ENCODE measurements at places on chromosomes 6 and 20. TPM values are rescaled to one million over a fixed set of nuclear protein-coding genes. Genes with fewer than 3 reads are reported as not detected.

DNA sequence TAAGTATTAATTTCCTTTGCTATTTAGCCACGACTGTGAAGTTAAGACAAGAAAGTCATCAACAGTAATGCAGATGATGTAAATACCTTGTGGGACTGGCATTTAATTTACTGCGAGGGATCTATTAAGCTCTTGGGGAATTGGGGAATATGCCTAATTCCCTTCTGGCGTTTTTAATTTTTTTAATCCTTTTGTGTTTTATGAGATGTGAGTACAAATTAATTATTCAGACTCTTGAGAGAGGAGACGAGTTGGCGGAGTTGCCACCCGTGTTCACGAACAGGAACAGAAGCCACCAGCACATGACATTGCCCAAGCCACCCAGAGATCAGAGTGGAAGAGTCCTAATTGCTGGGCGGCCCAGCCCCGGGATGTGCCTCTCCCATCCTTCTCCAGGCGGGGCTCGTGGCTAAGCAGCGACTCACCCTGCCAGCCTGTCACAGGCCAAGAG lies 533 bp upstream of the CRYBG1 start:
- DNase-seq, result no peak

DNA sequence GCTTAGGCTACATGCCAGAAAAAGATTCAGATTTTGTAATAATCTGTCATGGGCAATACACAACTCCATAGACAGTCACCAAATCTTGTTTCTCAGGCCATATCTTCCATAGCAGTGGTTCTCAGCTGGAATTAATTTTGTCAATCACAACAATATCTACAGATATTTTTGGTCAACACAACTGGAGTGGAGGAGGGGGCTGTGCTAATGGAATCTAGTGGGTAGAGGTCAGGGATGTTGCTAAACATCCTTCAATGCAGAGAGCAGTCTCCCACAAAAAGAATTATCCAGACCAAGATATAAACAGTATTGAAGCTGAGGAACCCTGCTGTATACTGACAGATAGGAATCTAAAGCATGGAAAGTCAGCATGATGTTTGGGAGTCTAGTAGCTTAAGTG lies 174.6 kb downstream of the UBE3D start:
- DNase-seq, result no peak

- DNase-seq, result no peak
Observed at GRCh38 chr6:159249752-159250151, 80.6 kb downstream of the FNDC1 start.

DNA sequence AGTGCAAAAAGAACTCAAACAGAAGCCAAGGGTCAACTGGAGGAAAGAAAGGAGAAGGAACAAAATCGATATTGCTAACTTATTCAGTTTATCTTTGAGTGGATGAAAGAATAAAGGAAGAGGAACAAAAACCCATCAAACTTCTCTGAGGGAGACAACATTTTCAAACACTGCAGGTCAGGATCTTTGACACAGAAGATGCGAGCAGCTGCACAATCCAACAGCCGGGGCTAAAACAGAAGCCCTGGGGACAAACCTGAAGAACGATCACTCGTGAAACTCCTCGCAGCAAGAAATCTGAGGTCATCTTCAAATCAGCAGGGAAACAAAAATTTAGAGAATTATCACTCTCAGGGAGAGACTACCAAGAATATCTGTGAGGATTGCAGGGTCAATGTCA lies 14.2 kb downstream of the SLC23A2 start:
- DNase-seq, result no peak

- no peak for DNase-seq
Observed at GRCh38 chr6:157860505-157860991, 37.5 kb downstream of the SNX9 start.

DNA sequence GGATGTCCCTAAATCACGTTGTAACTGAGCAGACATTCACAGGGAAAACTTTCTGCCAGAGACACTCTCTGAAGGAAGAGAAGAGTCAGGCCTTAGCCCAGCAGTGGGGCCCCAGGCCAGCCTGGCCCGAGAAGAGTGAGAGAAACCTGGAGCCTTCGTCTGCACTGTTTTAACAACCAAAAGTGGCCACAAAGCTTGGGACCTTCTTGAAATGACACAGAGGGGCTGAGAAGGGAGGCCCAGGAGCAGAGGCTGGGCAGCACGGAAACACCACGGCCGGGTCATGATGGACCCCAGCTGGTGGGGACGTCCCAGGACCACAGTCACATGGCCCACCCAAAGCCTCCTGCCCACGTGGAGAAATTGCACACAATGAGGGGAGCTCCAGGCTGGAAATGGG lies 126.8 kb upstream of the THBS2 start:
- DNase-seq, result no peak

- DNase-seq, result no peak
Observed at GRCh38 chr6:6972456-6972855, 135.3 kb upstream of the RREB1 start.

DNA sequence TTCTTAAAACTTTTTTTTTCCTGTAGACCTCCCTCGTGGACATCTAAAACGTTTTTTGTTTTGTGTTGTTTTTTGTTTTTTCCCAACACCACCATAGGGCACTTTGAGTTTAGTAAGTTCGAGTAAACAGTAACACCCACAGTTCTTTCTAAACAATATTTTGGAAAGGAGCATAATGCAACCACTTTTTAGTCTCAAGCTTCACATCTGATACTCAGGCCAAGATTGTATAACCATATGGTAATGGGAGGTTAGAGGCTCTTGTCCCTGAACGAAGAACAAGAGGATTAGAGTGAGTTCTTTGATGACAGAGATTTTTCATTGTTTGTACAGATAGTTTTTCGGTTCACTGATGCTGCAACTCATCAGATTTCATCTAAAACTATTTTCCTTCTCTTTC lies 144.6 kb downstream of the MTHFD1L start:
- DNase-seq, result no peak

GRCh38 chr20:60579941-60580515 lies 621.8 kb downstream of the CDH26 start:
- no peak for DNase-seq

- DNase-seq, result no peak
Observed at GRCh38 chr20:34997774-34998173, 42.1 kb downstream of the MYH7B start.

DNA sequence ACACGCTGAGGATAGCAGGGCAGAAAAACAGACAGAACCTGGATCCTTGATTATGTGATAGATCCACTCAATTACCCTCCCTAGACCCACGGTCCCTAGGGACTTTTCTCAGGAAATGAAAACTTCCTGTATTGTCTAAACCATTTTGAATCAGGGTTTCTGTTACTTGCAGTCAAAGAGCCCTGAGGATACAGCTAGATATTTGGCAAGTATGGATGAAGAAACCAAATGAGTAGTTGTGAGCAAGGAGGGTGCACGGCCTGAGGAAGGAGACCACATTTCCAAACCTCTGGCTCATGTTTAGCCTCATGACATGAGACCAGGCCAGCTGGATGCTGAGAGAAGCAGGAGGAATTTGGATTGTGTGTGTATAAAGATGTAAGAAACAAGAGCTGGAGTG lies 91.6 kb downstream of the MRPL14 start:
- peak; percentile 18 for DNase-seq

GRCh38 chr20:63829603-63829944 lies 1.5 kb downstream of the ZBTB46 start:
- no peak for DNase-seq

ZNF133 gene
- total RNA-seq, result 6.8 TPM

CENPW gene
- 2.5 TPM for total RNA-seq

TM9SF4 gene
- 23.3 TPM for total RNA-seq

Data from omental fat pad (tissue), 4 donors.